Breast epithelium (tissue), 4 donors: ENCODE measurements at places on chromosomes 2 and 18. TPM values are rescaled to one million over a fixed set of nuclear protein-coding genes. Genes with fewer than 3 reads are reported as not detected.
A peak's percentile ranks its signal among the peaks of the same experiment; 100 is the strongest.

DNA sequence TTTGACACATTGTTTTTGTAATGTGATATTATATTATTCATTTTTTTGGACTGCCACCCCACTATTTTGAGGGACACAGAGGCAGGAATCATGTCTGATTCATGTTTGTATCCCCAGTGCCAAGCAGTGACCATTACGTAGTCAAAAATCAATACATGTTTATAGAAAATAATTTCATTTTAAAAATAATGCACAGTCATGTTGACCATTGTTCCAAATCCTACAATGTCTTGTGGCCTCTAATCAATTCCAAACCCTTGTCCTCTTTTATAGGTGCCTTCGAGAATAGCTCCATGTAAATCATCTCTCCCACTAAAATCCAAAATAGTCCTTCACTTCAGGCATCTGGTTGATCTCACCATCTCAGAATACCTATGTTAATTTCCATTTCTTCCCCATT lies 454.7 kb downstream of the LRP1B start:
- no peak for DNase-seq

- DNase-seq: no peak
Observed at GRCh38 chr2:237859533-237860272, at the start of gene RAMP1. RAMP1 (plus strand) TSS chr2:237859623; CDS start chr2:237859676, 53 bp downstream.

DNA sequence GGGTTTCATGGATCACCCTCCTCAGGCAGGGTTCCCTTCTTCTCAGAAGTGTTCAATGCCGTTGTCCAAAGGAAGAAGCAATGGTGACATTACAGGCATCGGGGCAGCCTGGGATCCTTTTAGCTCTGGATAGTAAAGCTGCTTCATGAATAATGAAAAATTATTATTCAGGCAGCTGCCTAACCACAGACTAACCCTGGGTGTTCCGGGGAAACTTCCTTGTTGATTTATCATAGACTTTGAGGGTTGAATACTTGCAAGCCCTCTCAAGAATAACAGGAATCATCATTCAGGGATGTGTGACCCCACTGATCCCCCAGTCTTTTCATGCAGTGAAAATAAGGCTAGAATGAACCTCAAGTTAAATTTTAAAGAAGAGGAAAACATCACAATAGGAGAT lies 419.4 kb downstream of the MEIS1 start:
- no peak for DNase-seq

Gene DCDC2C
- 0.48 TPM for total RNA-seq

DNA sequence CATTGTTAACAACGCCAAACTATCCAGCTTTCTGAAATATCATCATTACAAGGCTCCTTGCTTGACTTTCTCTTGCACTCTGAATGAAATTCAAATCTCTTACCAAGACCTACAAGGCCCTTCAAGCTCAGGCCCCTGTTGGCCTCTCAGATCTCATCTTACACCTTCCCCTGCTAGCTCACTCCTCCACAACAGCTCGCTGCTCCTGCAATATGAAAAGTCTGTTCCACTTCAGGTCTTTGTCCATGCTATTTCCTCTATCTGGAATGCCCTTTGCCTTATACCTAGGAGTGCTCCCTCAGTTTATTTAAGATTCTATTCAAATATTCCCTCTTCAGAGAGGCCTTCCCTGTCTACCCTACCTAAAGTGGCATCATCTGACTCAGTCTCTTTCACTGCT lies 91.7 kb downstream of the SESTD1 start:
- DNase-seq: no peak

Gene ABCG8
- not detected for total RNA-seq

GRCh38 chr2:219225350-219225749 lies 4.1 kb downstream of the ATG9A start:
- DNase-seq: no peak

- DNase-seq: no peak
Observed at GRCh38 chr2:97788986-97789644, 75.7 kb downstream of the ZAP70 start.

DNA sequence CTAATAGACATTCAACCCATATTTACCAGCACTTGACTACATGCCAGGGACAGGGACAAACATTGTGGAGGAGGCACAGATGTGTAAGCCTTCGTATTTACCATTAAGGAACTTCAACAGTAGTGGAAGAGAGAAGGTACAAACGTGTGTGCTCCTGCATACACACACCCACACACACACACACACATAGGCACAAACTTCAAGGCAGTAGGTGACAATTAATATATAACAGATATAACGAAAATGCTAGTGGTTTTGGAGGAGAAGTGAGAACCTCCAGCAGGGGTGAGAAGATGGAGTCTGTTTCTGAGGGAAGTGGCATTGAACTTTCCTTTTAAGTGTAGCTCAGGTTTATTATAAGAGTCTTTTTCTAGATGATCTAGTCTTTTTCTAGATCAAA lies 231.1 kb downstream of the SETBP1 start:
- DNase-seq: no peak

- DNase-seq: peak; percentile 21
Observed at GRCh38 chr2:24077535-24077877, 1.4 kb upstream of the SF3B6 start.

DNA sequence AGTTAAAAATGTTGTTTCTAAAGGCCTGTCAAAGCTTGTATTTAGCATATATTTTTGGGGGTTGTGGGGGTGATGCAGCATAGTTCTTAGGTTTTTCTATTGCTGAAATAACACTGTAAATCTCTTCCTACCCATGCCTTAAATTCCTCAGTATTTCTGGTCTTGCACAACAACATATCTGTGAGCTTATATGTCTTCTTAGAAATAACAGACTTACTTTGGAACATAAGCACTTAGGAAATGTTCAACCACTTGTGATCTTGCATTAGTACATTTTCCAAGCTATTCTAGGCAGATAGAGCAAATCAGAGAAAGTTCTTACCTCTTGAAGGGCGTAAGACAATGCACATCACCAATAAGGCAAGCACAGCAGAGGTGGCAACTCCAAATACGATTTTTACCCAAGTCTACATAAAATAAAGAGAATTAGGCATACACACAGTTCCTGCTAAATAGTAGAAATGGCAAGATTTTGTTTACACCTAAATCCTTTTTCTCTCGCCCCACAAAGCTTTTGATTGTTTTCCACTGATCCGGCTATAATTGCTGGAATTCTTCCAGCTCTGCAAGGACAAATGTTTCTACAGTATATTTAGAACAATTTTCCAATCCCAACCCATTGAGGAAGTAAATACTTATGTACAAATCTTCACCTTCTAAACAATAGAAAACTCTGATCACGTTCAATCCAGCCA lies 512 bp downstream of the FAP start:
- DNase-seq: no peak

GRCh38 chr2:106054880-106055655 lies 139.0 kb downstream of the UXS1 start:
- DNase-seq: no peak

Gene CELF4
- total RNA-seq: 1.0 TPM

DNA sequence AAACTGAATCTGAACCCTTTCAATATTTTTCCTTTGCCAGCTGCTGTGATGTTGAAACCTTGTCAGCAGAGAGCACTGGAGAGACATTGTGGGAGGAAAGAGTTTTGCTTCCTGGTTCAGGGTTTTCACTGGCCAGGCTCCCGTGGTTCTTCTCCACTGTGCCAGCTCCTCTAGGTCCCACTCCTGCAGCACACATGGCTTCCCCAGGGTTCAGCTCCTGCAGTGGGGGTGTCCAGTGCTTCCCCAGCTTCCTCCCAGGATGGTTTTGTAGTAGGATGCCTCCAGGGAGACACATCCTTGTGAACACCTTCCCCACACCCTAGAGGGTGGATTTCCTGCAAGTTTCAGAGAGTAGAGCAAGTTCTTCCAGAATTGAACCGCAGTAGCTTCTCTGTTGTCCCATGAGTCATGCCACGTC lies 24.0 kb upstream of the SULT1C3 start:
- no peak for DNase-seq

DNA sequence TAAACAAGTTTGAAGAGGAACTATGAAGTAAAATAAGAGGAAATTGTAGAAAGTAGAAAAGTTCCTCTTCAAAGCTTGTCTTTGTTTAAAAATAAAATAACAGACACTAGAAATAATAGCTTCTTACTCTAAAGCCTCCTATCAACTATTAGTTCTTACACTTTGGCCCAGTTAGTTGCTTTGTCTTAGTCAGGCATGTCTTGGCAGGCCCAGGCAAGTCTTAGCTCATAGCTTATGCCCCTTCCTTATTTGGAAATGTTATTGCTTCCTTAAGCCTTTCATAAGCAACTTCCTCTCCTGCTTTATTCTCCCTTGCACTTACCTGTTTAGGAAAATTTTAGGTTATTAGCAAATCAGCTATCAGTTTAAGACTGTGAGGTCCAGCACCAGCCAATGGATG lies 950.6 kb upstream of the LRATD1 start:
- DNase-seq: no peak
